ENCODE measurements at places on chromosomes 2 and 18.

DNA sequence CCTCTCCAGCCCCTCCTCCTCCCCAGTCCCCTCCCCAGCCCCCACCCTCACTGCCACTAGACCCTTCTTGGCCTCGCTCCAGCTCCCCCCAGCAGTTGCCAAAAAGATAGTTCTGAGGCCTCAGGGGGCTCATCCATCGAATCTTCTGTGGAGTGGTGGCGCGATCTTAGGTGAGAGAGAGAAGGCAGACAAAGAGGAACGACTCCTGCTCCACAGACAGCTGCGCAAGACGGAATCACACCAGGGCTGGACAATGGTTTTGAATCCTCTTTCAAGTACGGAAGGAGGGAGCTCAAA, 68.1 kb downstream of the LAMA3 start:
- no peak for DNase-seq

DNA sequence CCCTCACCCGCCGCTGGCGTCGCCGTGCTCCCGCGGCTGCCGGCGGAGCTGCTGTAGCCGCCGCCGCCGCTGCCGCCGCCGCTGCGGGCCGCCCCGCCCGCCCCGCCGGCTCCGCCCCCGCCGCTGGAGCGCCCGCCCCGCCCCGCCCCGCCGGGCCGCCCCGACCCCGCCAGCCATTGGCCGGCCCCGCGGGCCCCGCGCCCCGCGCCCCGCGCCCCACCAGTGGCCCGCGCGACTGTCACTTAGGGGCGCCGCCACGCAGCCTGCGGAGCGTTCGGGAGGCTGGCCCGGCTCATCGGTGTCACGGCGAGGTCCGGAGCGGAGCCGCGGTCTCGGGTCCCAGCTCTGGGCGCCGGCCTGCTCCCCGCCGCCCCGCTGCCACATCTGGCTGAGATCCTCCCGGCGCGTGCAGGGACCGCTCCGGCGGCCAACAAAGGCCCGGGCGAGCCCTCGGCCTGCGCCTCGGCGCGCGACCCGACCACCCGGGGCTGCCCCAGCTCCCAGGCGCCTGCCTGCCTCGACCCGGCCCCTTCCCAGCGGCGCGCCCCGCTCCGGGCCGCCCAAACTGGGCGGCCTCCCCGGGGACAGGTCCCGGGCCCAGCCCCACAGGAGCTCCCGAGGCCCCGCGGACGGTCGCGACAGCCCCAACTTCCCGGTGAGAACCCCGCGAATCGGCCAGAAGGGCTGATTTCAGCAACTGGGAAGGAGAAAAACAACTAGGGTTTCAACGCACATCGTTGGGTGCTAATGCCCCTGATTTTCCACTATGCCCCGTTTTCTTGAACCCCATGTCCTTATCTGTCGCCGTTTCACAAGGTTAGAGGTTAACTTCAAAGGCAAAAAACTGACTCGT, at the start of gene MGAT4A:
Gene MGAT4A, minus strand, starts transcription at position 92 of the 853 bp plus-strand sequence. CDS start 4,800 bp downstream, outside the sequence.
- DNase-seq, result peak; percentile 86

- peak; percentile 40 for DNase-seq
Observed at GRCh38 chr2:150767991-150768746, 280.7 kb upstream of the RND3 start.

- DNase-seq, result no peak
Observed at GRCh38 chr2:25230948-25231311, 62.5 kb upstream of the POMC start.

DNA sequence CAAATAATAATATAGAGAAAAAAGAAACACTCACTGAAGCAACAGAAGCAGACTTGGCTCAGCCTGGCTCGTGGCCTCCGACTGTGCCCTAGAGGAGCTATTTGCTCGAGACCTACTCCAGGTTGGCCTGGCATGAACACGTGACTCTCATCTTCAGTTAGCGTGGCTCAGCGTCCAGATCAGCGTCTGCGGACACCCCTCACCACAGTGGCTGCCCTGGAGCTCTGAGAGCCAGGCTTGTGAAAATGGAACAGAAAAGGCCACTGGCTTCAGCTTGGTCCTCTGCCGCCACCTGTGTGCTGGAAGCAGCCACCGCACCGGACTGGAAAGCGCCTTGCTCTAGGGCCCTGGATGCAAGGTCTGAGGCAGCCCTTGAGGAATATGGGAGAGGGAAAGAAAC, 1184.0 kb upstream of the GYPC start:
- DNase-seq, result peak; percentile 4

- no peak for DNase-seq
Observed at GRCh38 chr2:75277111-75277510, 77.8 kb upstream of the TACR1 start.

DNA sequence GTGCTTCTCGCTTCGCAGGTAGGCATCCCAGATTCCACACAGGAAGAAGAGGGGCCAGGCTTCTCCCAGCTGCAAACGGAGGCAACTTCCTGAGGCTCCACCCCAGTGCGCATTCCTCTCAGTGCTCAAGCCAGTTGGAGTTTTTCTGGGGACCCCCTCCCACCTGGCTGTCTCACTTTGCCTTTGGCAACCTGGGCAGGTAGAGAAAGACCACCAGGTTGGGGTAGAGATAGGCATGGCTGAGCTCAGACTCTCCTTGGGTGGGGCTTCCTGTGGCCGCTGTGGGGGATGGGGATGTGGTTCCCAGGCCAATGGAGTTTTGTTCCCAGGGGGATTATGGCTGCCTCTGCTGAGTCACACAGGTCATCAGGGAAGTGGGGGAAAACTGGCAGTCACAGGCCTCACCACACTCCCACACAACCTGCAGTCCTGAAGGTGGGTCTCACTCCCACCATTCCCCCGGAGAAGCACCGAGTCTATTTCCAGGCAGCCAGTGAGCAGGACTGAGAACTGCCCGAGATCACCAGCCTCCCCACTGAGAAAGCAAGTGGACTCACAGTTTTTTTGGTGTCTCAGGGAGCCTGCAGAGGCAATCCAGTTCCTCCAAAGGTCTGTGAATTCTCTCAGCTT, 38.1 kb downstream of the SLC39A10 start:
- no peak for DNase-seq

DNA sequence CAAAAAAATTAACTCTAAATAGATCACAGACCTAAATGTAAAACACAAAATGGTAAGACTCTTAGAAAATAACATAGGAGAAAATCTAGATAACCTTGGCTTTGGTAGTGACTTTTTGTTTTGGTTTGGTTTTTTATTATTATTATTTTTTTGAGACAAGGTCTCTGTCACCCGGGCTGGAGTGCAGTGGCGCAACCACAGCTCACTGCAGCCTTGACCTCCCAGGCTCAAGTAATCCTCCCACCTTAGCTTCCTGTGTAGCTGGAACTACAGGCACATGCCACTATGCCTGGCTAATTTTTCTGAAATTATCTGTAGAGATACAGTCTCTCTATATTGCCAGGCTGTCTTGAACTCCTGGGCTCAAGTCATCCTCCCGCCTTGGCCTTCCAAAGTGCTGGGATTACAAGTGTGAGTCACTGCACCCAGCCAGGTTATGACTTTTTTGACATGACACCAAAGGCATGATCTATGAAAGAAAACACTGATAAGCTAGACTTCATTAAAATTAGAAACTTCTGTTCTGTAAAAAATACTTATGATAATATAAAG, 88.0 kb downstream of the HNRNPLL start:
- no peak for DNase-seq

- no peak for DNase-seq
Observed at GRCh38 chr2:3126171-3126910, 251.3 kb downstream of the EIPR1 start.

- DNase-seq, result peak; percentile 67
Observed at GRCh38 chr18:7840411-7840810, 273.3 kb downstream of the PTPRM start.

DNA sequence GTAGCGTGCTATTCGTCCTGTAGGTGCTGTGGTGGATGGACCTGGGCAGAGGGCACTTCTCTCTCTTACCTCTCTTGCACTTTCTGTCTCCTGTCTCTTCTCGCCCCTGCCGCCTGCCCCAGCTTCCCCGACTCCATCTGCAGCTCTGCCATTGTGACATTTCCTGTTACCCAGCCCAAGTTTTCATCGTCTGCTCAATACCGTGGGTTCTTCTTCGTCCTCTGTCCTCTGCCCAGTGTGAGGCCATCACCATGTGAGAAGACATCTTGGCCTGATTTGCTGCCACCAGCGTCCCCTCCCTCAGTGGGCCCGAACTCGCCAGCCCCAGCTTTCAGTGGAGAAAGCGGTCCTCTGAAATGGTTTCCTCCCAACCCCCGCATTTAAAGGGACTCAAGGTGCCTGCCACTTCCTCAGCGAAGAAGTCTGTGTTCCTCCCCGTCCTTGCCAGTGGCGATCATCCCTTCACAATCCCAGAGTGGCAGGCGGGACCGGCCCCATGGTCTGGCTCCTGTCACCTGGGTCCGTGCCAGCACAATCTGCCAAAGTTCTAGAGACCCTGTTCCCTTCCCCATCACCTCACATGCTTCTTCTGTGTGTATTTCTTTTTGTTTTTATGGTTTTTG, 18.0 kb downstream of the TGOLN2 start:
- DNase-seq, result peak; percentile 42

DNA sequence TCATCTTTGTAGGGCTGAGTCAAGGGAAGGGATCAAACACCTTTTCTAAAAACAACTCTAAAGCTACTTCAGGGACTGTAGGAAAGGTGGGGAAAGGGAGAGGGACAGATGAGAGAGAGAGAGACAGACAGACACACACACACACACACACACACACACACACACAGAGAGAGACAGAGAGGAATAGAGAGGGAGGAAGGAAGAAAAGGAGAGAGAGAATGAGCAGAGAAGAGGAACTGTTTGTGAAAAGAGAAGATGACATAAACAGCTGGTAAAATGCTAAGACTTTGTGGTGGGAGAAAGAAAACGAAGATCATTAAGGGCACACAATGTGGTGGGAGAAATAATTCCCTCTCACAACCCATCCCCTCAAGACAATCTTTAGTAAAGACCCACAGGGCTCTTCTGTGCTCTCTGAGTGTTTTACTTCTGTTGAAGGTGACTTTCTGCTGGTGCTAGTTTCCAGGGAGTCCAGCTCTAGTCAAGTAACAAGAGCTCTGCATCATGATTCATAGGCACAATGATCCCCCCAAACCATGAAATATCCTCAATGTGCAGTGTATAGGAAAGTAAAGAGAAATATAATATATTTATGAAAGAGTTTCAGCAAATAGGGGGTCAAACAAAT, 77.2 kb upstream of the STK17B start:
- no peak for DNase-seq

DNA sequence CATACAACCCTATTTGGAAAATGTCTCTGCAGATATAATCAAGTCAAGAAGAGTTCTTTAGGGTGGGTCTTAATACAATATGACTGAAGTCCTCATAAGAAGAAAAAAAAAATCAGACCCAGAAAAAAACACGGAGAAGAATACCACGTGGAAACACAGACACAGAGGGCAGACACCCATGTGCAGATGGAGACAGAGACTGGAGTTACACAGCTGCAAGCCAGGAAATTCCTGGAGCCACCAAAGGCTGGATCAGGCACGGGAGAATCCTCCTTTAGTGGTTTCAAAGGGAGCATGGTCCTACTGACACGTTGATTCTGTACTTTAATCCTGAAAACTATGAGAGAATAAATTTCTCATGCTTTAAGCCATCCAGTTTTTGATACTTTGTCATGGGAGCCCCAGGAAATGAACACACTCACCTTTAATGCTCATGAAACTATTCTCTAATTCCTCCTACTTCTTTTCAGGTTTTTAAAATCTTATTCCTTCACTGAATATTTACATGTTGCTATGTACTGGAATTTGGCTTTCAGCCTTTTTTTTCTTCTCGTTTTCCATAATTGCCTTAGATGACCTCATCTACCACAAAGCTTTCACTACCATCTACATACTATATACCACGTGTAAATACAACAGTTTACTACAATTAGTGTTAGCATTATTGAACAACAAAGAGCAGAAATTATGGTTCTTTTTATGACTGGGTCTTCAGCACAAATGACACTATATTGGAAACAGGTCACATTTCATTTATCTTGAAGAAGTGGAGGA, 529.1 kb downstream of the IRS1 start:
- DNase-seq, result no peak

DNA sequence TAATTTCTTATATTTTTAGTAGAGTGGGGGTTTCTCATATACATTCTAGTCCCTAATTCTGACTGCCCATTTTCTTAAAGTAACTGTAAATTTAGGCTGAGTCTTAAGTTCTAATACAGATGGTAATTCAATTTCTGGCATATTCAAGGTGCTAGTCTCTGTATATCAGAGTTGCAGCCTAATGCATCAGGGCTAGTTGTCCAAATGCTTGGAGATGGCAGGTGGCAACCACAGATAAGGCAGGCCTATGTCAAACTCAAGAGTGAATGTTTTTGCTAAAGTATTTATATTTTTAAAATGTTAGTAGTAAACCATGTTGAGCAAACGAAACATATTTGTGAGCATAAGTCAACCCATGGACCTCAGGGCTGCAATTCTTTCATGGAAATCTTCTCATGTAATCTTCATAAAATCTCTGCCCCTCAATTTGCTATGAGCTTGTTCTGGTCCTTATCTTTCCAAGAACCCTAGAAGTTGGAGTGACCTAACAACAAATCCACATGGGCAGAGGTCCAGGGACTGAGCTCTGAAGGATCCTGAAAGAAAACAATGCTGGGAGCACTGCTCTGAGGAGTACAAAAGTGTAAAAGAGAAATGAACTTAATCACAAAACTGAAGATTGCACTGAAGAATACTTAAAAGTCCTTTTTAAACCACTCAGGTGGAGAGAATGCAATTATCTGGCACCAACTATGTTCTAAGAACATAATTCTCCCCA, 27.3 kb upstream of the DSC2 start:
- DNase-seq, result no peak

DNA sequence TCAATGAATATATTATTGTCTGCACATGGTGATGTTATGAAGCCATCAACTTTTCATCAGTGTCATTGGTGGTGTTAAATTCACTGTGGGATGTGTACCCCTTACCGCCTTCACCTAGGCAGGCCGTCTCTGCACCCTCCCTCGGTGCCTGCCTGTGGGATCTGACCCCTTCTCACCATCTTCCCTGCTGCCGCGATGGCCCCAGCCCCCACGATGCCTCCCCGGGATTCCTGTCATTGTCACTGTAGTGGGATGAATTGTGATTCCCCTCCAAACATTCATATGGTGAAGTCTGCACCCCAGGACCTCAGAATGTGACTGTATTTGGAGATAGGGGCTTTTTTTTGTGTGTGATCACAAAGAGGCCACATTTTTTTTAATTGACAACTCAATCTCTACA, 198.3 kb upstream of the HS6ST1 start:
- DNase-seq, result no peak

DNA sequence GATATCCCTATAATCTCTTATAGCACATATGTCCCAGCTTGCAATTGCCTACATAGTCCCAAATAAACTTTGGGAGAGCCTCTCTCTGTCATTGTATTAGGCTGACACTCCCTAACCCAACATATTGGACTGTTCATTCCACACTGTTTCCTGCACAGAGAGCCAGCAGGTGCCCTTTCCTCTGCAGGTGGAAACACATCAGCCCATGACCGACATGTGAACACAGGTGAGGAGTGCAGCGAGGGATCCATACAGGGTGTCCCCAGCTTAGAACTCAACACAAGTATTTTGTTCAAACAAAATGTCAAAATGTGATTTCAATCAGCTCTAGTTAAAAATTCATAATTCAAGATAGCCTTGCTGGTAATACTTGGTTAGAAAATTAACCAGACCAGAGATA, 49.9 kb upstream of the TPO start:
- no peak for DNase-seq

GRCh38 chr2:216888081-216888480, 28.2 kb upstream of the TNP1 start:
- no peak for DNase-seq

All from brain (organoid and tissue), 16 donors.